Aorta (tissue), 5 donors: ENCODE measurements at places on chromosomes 7 and 10. TPM values are rescaled to one million over a fixed set of nuclear protein-coding genes. Genes with fewer than 3 reads are reported as not detected.

SLC39A12 gene
- 0.27 TPM for total RNA-seq

SPDYE2 gene
- not detected for total RNA-seq

DNA sequence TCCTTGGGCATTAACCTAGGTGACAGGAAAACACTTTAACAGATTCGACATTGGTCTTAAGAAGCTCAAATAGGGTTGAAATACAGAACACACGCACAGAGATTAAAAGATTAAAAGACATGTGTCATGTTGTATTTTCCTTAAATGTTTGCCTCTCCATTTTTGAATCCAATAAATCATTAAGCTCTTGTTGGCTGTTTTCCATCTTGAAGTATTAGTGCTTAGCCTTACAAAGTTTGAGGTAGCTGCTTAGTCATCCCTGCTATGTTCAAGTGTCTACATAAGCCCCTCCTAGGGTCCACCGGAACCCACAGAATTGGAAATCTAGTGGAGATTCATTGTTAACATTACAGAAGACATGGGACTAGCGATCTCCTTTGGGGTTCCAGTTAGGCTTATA, 12.7 kb upstream of the GJD4 start:
- H3K27me3 ChIP-seq = no peaks in the 10 kb centered on the region
- no peak for DNase-seq
- H3K4me1 ChIP-seq = no peaks in the 10 kb centered on the region
- H3K36me3 ChIP-seq = no peaks in the 10 kb centered on the region

NEUROD6 gene
- not detected for total RNA-seq

DNA sequence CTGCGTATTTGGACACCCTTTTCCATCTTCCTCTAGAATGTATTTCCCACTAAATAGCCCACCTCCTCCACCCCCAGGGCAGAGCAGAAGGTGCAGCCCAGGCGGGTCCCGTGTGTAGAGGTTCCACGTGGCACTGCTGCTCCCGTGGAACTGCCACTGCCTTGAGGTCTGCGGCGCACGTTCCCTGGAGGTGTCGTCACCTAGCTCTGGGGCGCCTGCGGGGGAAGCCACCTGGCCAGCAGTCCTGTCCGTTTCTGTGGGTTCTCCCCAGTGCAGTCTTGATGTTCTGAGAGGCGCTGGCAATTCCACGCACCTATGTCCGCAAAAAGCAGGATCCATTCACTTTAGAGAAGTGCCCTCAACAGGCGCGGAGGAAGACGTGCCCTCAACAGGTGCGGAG, 21.9 kb downstream of the BNIP3 start:
- H3K4me1 ChIP-seq = no peaks in the 10 kb centered on the region
- peaks cover 5% of the 10 kb centered on the region for H3K36me3 ChIP-seq
- no peak for DNase-seq
